Tibial nerve (tissue), 4 donors: ENCODE measurements at places on chromosomes 1 and 21.

GRCh38 chr1:162207862-162208261, 138.4 kb downstream of the NOS1AP start:
- no peak for DNase-seq

DNA sequence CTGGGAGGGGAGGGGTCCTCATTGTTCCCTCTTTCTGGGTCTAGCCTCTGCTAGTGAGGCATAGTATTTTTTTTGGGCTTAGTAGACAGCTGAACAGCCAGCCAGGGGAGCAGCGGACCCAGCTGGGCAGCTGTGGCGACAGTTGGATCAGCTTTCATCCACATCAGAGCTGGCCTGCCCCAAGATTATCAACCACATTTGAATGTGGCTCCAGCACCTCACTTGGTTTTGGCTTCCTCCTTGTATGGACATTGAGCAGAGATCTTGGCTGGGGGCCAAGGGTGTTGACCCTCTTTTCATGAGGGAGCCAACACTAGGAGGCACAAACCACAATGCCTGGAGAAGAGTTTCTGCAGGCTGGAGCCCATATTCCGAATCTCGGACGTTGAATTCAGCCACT, 25.0 kb downstream of the WNT4 start:
- no peak for DNase-seq

DNA sequence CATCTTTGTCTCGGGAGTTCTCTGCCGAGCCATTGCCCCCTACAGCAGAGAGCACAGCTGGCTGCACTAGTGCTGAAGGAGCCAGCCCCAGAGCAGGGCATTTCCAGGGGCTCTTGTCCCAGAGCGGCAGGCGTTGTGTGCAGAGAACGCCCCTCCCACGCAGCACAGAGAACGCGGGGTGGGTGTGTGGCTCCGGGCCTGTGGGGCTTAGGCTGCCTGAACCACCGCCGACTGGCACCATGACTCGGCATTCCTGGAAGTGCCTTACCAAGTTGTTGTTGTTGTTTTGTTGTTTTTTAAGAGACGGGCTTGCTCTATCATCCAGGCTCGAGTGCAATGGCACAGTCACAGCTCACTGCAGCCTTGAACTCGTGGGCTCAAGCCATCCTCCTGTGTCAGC, 15.8 kb upstream of the DIP2A start:
- no peak for DNase-seq

DNA sequence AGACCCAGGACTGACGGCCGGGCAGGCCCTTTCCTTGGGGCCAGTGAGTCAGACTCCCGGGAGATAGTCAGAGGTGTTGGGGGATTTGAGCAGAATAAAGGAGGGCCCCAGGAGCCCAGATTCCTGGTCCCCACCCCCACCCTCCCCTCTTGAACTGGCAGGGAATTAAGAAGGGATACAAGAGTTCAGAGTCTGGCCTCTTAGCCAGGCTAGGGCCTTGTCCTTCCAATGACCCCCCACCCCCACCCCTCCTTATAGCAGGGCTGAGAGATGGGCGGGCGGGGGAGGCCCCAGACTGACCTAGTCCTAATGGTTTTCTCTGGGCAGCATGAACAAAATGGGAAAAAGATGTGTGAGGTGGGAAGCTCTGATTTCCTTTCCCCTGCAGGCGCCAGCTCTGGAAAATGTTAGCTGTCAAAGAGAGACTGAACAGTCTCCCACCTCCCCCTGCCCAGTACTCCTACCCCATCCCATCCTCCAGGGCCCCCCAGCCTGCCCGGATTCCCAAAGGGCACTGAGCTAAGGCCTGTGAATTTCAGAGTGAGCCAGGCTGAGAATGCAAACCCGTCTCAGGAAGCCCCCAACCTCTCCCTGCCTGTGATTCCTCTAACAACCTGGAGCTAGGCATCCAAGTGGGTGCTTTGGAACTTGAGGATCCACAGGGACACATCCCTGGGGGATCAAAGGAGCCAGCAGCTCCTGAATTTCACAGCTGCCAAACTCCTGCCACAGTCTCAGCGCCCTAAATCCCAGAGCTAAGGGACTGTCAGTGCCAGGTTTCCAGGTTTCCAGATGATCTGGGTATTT, 5.8 kb upstream of the CRABP2 start:
- no peak for DNase-seq

GRCh38 chr1:54272772-54273091, 72.8 kb downstream of the MRPL37 start:
- DNase-seq, result no peak

DNA sequence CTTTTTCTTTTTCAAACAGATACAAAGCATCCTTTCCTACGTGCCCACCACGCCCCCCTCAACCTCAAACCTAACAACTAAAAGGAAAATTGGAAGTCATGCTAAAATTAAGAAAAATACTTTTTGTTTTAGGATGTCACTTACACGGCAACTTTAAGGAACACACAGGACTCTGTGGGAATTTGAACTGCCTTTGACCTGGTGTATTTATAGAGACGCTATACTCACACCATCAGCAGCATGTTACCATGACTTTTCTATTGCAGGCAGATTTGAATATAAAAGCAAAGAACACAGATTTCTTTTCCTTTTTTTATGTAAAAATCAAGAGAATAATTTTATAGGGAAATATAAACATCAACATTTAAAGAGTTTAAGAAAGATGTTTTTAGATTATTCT, 198.2 kb downstream of the SIPA1L2 start:
- DNase-seq, result no peak

GRCh38 chr1:196910215-196910614, 22.4 kb downstream of the CFHR4 start:
- DNase-seq, result no peak
